ENCODE measurements at places on chromosomes 6 and 20.

DNA sequence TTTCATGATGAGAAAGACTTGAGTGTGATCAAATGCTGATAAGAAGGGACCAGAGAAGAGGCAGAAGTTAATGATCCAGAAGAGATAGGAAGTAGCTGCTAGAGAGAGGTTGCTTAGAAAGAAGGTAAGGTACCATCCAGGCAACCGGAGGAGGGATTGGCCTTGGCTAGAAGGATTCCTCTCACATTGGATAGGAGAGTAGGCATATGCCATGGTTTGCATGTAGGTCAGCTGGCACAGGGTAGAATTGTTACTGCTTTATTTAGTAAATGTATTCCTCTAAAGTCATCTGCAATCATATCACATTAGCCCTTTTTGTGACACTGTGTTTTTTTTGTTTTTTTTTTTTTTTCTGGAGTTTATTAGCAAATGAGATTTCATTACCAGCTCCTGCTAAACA is 580.9 kb upstream of the FLRT3 start:
- DNase-seq: no peak

GRCh38 chr6:151029970-151030369 is 164.5 kb downstream of the MTHFD1L start:
- DNase-seq: no peak

DNA sequence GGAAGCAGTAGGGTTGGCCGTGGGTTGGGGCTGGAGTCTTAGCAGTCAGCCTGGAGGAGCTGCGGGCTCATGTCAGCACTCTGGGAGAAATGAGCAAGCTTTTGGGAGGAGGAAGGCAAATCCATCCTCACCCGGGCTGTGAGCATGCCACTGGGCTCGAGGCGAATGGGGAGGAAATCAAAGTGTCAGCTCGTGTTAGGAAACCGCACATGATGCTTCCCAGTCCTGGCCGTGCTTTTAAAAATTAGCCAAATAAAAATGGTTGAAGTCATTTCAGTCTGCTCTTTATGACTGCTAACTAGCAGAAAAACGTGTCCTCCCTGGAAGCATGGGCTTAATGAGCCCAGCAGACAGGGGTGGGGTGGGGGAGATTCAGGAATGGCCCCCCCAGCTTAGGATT is 98.1 kb downstream of the NFATC2 start:
- DNase-seq: peak; percentile 32

GRCh38 chr6:33826537-33826936 is 22.7 kb upstream of the MLN start:
- peak; percentile 26 for DNase-seq

DNA sequence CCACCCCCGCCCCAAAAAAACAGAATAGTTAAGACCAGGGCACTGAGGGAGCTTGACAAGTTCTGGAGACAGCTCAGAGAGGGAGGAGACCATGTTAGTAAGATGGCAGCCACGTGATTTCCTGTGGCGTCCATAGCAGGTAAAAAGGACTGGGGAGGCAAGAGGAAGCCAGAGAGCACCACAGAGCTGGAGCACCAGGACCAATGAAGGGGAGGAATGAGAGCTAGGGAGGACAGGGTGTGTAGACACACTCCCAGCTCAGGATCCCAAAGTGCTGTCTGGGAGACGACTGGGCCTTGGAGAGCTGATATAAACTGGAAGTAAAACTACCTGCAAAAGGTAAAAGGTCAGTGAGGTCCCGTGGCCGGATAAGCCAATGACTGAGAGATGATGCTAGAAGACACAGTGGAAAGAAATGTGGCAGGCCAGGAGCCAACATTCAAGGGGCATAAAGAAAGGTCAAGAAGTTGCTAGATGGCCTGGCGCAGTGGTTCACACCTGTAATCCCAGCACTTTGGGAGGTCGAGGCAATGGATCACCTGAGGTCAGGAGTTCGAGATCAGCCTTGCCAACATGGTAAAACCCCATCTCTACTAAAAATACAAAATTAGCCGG is 39.0 kb downstream of the SLC23A2 start:
- DNase-seq: no peak

DNA sequence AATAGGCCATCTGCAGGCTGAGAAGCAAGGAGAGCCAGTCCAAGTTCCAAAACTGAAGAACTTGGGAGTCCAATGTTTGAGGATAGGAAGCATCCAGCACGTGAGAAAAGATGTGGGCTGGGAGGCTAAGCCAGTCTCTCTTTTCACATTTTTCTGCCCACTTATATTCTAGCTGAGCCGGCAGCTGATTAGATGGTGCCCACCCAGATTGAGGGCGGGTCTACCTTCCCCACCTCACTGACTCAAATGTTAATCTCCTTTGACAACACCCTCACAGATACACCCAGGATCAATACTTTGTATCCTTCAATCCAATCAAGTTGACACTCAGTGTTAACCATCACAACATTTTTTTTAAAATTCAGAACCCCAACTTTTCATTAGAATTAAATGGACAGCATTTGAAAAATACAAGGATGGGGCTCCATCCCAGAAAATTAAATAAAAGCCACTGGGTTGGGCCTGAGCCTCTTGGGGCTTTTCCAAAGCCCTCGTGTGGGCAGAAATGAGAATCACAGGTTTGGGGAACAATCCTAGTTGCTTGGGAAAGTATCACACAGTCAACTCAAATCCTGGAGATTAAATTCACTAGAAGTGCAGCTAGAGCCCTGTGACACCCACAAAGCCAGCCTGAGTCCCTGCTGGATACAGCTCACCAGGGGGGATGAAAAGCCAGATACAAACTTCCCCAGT is 2.2 kb downstream of the CLDN20 start:
- DNase-seq: no peak

- DNase-seq: no peak
Observed at GRCh38 chr20:62697468-62697912, 11.1 kb upstream of the NTSR1 start.

- DNase-seq: no peak
Observed at GRCh38 chr6:56831334-56831733, 123.6 kb upstream of the BEND6 start.

DNA sequence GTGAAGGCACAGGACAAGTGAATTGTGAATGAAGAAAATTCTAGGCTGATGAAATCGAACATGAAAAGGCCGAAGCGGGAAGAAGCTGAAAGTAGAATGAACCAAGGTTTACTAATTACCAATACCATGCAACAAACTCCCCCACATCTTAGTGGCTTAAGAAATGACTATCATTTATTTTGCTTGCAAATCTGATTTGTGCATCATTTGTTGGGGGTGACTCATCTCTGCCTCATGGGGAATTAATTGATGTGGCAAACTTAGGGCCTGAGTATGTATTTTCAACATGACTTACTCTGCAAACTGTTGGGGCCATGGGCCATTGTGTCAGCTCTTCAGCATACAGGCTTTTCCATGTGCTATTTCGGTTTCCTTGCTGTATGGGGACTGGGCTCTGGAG is 26.8 kb downstream of the PPP1R14C start:
- DNase-seq: no peak

- no peak for DNase-seq
Observed at GRCh38 chr6:22457996-22458395, 111.4 kb upstream of the HDGFL1 start.

DNA sequence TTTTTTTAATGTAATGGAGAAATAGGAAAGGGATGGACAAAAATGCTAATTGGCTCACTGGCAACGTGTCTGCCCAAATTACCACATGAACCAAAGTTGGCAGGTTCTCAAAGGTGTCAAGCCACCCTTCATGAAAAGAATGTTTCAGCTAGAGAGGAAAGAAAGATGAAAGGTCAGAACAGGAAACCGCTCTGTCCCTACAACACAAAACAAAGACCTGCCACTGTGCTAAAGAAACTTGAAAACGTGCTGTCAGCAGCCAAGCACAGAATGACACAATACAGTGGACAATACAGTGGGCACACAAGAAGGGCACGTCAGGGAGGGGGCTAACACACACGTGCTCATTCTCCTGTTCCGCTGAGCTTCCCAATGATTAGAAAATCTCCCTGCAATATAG is 4.9 kb downstream of the PREP start:
- DNase-seq: no peak

GRCh38 chr6:152634773-152635172 is 2.4 kb downstream of the SYNE1 start:
- no peak for DNase-seq

DNA sequence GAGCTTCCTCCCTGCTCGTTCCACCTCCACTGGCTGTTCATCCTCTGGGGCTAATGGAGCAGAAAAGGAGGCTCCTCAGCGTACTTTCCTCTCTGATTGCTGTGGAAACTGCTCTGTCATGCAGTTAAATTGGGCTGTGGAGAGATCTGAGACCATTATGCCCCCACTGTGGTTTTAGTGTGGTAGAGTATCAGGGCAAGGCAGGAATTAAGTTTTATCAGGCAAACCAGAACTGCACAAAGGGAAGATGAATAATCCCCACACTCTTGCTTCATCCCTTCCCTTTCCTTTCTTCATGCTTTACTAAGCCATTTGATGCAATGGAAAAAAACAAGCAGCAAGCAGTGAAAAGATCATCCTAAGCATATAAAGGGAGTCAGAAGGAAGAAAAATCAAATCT is 11.9 kb upstream of the ME1 start:
- no peak for DNase-seq

DNA sequence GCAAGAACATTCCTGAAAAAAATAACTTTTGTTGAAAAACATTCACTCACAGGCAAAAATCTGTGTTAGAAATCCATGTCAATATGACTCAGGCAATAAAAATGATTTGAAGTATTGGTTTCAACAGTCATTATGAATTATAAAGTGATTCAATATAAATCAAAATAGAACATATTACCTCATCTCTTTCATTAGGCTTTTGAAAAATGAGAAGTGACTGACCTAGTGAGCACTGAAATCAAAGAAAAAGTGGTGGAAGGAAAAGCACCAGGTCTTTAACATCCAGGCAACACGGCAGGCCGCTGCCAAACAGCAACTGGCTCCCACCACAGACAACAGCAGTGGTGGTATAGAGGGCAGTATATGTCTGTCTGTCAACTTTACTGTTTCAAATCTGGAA is 68.9 kb downstream of the MAN1A1 start:
- DNase-seq: no peak

DNA sequence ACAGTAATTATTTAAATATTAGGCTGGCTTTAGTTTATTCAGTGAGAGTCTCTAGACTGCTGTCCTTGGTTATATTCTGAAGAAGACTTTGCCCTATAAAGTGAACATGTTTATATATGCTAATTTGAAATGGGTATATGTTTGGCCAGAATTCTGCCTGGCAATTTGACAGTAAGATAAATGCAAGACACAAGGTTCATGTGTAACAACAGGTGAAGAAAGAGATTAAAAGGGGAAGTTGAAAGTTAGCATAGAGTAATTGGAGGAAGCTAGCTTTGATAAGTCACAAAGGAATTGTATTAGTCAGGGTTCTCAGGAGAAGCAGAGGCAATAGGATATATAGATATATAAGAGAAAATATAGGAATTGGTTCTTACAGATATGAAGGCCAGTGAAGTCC is 191.4 kb downstream of the CENPW start:
- DNase-seq: no peak

DNA sequence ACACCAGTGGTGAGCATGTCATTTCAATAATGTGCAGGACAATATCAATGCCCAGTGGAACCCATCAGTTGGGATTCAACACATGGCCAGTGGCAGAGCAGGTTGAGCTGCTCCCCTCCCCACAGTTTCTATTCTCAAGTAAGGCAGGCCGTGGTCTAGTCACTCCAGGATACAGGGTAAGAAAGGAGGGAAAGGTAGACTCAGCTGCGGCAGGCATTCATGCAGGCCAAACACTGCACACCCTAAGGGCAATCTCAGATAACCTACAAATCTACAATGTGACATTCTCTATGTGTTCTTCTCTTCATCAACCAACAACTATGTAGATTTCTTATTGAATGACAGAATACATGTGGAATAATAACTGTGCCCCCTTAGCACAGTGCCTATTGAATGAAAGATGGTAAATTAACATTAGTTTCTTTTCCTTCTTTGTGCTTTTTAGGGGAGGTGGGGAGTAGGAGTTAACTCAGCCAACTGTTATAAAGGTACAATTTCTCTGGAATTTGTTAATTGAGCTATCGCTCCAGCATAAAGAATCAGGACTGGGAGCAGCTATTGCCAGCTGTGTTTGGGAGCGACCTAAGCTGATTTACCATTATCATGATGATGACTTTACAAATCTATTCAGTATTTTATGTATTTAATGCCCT is 89.7 kb downstream of the FAM50B start:
- DNase-seq: no peak

DNA sequence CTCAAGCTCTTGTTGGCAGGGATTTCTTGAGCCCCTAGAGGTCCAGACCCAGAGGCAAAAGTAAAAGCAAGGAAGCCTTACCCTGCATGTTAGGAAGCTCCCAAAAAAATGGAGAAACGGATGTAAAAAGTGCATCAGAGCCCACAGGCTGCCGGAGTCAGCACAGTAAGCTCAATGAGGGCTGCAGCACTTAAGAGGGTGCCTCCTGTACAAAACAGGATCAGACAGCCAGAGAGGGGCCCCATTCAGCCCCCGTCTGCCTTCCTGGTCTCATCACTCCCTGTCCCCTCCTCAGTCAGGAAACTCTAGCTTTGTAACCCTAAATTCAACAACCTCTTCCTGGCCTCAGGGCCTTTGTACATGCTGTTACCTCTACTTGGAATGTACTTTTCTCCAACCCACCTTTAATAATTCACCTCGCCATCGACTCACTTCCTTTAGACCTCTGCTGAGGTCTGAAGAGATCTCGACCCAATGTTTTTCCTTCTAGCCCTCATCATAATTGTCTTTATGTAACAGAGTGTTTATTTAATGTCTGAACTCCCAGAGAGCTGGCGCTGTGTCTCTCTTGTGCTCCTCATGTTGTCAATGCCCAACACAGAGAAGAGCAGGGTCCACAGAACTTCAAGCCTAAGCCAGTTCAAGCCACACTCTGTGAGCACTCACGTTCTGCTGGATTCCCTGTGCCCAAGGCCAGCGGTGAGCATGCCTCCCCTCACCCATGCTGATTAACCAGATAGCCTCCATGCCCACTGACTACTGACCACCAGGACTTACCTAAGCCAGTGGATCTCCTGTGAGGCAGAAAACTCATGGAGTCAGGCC is 2.8 kb upstream of the PLCG1 start:
- DNase-seq: no peak

DNA sequence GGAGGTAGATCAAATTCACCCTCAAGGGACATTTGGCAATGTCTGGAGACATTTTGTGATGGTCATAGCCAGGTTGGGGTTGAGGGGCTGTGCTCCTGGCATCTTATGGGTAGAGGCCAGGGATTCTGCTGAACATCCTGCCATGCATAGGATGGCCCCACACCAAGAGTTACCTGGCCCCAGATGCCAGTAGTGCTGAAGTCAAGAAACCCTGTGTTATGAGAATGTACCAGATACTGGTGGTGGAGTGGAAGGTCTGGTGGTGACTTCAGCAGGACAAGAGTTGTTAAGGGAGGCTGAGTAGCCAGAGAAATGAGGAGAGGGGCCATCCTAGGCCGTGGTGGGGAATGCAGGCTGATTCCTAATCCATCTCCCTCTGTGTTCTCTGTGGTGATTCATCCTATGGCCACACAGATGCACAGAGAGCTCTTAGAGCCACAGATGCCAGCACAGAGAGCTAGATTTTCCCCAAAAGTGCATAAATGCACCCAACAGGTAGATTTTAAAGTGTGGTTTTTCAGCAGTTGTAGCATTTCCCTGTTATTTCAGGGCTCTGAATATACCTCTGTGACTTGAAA is 43.6 kb downstream of the CDYL start:
- no peak for DNase-seq

GRCh38 chr6:105452924-105453756 is 50.3 kb upstream of the PREP start:
- no peak for DNase-seq

All from colonic mucosa (tissue), 4 donors.